Renal cortical epithelial cell (primary cell): ENCODE measurements at places on chromosomes 1 and 21.
A peak's percentile ranks its signal among the peaks of the same experiment; 100 is the strongest.

DNA sequence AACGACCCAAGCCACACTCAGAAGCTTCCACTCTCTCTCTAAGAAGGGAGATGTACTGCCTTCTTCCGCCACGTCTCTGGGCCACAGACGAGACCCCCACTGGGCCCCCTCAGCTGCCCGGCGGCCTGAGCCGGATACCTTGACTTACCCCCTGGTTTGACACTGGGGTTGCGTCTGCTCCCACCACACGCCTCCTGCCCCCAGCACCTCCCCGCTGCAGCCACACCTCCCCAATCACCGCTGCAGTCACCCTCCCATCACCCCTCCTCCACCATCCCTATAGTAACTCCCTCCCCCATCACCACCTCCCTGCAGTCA lies 10.7 kb downstream of the PANK4 start:
- DNase-seq: no peak

DNA sequence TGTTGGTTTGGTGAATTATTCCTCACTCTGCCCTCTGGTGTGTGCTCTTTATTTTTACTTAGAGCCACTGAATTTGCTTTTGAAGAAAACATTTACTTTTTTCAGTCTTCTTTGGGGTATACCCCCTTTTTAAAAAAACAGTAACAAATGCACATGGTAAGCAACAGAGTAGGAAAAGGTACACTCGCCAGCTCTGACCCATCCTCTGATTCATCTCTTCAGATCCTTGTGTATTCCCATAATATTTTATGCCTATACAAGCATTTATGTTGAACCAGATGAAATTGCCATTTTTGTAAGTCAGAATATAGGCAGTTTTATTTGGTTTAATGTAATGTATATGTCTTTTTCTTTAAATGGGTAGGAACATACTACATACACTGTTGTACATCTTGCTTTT lies 28.3 kb downstream of the TTC3 start:
- no peak for DNase-seq

GRCh38 chr1:55284856-55285255 lies 69.7 kb upstream of the USP24 start:
- DNase-seq: peak; percentile 29

DNA sequence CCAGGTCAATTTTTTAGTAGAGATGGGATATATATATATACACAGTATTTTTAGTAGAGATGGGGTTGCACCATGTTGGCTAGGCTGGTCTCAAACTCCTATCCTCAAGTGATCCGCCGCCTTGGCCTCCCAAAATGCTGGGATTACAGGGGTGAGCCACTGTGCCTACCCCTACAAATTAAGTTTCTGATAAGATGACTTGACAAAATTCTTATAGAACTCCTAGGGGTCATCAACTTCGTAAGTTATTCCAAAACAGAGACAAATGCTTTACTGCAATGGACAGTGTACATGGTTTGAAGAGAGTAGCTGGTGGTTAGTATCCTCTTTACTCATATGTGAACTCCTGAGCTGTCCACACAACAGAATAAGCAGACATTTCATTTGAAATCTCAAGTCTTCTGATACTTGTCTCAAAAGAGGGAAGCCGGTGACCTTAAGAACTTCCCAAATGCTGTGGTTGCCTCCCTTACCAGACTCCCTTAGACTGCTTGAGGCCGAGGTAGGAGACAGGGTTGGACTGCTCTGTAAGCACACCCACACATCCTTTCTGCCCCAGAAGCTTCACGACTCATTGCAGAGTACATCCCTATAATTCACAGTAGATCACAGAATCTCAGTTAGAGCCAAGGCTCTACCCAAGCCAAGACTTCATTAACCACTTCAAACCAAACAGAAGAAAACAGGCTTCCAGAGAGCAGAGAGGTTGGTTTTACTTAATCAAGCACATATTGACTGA lies 244.1 kb upstream of the IRF2BP2 start:
- peak; percentile 61 for DNase-seq

DNA sequence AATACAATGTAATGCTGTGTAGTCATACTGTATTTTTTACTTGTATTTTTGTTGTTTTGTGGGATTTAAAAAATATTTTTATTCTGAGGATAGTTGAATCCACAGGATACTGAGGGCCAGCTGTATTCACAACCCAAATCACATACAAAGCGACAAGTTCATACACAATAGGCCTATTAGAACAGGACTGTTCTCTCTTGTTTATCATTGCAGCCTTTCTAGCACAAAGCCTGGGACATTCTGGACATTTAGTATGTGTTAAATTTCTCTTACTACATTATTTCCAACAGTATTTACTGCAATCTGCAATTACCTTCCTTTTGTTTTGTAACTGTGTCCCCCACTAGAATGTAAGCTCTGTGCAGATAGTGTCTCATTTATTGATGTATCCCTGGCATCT lies 65.4 kb downstream of the SLC35A3 start:
- no peak for DNase-seq

- DNase-seq: no peak
Measured at GRCh38 chr1:180144659-180145357, 9.9 kb upstream of the QSOX1 start.

DNA sequence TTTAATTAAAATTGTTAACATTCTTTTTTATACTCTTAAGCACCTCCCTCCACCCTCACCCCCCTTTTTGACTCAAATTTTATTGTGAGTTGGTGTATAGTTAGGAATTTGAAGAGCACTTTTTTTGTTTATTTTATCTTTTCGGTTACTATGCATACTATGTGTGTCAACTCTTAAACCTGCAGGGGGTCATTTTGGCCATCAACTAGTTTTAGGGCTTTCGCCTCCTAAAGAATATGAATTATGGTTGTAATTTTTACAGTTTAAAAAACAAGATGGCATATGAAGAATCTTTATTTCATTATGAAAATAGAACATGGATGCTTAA lies 9.7 kb downstream of the BACH1 start:
- DNase-seq: no peak

GRCh38 chr1:10525208-10525607 lies 50.5 kb downstream of the PEX14 start:
- DNase-seq: no peak

DNA sequence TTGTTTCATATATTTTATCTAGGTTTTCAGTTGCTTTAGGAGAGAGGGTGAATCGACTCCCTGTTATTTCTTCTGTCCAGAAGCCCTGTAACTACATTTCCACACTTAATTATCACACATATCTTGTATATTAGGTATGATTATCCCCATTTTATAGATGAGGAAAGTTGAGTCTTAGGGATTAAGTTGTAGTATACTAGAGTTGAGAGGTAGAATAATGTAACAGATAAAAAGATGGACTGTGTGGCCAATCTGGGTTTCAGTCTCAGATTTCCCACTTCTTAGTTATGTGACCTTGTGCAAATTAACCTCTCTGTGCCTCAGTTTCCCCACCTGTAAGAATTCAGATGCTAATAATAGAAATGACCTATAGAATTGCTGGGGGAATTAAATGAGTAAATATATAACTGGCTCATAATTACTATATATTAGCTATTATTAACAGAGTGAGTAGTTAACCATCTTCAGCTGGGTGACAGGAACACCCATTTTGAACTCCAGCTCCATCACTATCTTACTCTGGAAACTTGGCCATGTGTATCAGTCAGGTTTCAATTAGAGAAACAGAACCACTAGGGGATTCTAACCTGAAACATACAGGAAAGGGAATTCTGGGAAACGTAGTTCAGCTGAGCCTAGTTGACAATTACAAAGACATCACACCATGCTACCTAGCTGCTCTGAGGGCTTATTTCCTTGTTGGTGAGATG lies 20.4 kb upstream of the FOXO6 start:
- DNase-seq: no peak

DNA sequence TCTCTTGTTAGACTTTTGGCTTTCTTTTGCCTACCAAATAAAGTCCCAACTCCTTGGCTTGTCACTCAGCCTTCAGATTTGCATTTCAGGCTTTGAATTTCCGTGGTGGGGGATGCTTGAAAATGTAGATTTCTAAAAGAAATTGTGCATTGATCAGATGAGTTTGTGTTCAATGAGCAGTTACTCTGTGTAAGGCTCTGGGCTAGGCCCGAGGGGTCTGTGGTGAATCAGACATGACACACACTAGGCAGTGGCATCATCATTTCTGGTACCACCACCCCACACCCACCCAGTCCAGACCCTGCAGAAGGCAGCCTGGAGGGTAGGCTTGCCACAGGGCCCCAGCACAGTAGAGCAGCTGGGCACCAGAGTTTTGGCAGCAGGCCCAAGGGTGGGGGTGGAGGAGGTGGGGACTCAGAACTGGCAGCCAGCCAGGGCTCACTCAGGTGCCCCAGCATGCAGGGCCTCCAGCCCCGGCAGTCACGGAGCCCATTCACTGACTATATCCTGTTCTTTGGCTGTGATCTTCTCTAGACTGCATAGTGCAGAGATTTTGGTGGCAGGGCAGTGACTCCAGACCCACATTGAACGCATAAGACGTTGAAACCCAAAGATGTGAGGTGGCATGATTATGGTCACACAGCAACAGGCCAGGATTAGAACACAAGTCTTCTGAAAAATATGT lies 97.2 kb upstream of the ARTN start:
- peak; percentile 81 for DNase-seq

DNA sequence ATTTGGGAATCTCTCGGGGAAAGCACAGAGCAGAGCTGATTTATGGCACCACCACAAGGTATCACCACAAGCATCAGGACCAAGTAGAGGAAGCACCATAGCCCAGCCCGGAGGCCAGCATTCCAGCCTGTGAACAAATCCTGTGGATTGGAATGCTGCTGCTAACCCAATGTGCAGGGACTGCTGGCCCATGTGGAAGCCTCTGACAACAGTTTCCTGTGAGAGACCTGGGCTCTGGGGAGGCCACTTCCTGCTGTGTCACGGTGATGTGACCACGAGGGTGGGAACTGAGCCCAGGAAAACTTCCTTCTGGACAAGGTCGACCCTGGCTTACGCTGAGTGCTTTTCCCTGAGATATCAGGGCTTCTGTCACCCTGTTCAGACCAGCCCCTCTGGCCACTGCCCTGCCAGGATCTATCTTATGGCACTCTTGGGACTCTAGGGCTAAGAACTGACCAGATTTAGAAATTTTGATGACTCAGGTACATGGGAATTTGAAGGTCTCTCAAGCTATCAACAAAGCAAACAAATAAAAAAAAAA lies 88.3 kb upstream of the NGF start:
- DNase-seq: peak; percentile 85

DNA sequence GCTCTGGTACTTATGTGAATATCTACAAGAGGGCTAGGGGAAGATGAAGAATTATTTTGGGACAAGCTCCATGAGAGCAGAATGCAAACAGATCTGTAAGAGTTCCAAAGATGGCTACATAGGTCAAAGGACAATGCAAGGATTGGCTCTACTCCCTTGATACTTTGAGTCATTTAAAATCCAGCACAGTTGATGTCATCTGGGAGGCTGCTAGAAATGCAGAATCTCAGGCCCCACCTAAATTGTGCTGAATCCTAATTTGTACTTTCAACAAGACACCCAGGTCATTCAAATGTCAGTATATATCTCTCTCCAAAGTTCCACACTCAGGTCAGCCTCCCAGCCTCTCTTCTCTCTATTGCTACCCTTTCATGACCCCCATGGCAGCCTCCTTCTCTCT lies 23.7 kb upstream of the TADA1 start:
- no peak for DNase-seq

DNA sequence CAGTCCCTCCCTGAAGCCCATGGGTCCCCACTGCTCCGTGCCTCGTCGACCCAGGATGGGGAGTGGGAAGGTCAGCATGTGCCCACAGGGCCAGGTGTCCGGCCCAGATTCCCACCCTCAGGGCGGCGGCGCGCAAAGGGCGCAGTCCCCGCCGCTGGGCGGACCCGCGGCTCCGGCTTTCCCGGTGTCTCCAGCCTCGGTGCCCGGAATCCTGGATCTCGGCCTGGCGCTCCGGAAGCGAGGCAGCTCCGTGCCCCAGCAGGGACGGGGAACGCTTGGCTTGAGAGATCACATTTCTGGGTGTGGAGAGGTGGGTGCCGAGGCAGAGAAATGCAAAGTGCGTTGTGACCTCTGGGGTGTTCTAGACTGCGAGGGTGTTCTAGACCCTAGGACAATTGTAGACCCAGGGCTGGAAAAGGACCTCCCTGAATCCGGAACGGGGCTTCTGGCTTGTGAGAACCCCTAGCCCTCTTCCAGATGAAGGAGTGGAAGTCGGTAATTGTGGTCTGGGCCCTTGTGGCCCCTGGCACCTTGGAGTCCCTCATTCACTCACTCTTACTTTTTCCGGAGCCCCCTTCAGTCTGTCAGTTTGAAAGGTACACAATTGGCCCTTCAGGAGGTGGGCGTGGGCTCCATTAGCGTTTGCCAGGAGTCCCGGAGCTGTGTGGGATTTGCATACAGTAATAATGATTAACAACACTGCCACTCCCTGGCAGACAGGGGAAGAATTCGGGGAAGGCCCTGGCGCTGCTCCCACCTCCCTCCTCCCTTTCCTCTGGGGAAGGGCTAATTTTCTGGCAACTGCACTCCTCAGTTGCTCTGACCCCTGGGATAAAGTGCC lies 1.6 kb upstream of the KCND3 start:
- peak; percentile 48 for DNase-seq

DNA sequence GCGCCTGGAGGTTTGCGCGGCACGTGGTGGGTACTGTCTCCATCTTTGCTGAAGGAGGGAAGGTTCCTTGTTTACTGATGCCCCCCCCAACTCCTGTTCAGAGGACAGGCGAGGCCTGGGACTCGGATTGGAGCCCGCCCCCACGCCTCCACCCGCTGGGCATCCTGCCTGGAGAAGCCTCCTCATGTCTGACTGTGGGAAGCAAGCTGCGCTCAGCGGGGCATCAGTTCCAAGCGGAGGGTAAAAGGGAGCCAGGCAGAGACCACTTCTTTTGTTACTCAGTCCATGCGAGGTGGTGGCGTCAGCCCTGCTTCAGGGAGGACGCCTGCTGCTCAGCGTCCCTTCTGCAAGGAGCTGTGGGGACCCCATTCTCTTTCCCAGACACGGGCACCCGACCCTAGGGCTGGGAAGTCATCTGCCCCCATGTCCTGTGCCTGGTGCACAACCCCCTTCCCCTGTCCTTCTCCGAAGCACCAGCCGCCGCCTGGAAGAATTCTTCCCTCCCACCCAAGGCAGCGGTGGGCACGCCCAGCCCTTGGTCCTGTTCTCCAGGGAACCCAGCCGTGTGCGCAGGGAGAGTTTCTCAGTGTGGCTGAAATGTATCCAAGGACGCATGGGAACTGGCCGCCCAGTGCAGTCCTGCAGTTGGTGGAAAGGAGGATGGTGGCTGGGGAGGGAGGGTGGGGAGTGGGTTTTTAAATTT lies 414.0 kb downstream of the CAMTA1 start:
- DNase-seq: no peak

DNA sequence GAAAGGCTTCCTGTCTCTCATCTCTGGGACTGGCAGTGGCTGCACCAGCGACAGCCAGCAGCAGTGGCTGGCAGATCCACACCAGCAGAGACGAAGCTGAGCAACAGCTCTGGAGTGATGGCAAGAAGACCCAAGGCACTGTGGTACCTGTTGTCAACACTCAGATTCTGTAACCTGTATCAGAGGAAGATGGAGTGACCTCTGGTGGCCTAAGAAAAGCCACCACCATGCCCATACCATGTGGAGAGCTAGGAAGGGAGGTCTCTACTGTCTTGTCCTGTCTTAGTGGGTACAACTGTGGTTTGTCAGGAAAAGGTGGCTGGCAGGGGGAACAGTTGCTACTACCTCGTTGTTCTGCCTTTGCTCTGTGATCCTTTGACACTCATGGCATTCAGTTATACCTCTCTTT lies 22.5 kb upstream of the RHBDL2 start:
- no peak for DNase-seq
